ENCODE measurements at places on chromosomes 1 and 21. TPM values are rescaled to one million over a fixed set of nuclear protein-coding genes. Genes with fewer than 3 reads are reported as not detected.

DNA sequence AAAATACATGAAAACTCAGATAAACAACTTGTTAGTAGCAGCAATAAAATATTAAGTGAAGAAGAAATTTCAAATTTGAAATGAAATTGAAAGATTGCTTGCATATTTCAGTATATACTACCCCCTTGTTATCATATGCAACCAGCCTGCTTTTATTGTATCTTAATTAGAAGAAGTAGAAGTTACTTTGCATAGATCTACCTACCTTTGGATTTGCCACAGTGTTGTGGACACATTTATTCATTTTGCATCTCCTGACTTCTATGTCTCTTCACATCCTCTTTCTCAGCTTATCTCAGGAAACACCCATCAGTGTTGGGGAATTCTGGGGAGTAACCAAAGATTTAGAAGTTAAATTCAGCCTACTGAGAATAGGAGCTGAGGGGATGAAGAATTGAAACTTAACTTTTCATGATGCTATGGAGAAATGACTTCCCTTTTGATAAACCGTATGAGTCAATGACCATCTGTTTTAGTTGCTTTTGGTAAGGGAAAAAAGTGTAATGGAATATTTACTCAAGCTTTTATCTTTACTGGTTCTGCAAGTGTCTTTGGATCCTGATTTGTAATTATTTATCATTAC, 96.9 kb downstream of the RGL1 start:
- H3K36me3 ChIP-seq = no peaks in the 10 kb centered on the region
- no peak overlapping the region for H3K27ac ChIP-seq
- peaks cover 7% of the 10 kb centered on the region for H3K27me3 ChIP-seq

GRCh38 chr21:33023574-33024200, 2.0 kb upstream of the OLIG2 start:
- peaks cover 46% of the 10 kb centered on the region for H3K4me1 ChIP-seq
- peaks cover 52% of the 10 kb centered on the region for H3K27me3 ChIP-seq
- H3K4me3 ChIP-seq = peak overlapping the region; percentile 22
- peak overlapping the region; percentile 18 for H3K27ac ChIP-seq
- DNase-seq = no peak
- H3K36me3 ChIP-seq = no peaks in the 10 kb centered on the region

Gene CD160
- total RNA-seq = 0.31 TPM

Gene OR10R2
- not detected for total RNA-seq

GRCh38 chr21:35843911-35844667, 216.2 kb downstream of the SETD4 start:
- DNase-seq = no peak
- no peak overlapping the region for H3K27ac ChIP-seq
- peaks cover 32% of the 10 kb centered on the region for H3K27me3 ChIP-seq
- H3K36me3 ChIP-seq = no peaks in the 10 kb centered on the region
- H3K4me1 ChIP-seq = no peaks in the 10 kb centered on the region
- no peak overlapping the region for H3K4me3 ChIP-seq

Gene CDK18
- 0.71 TPM for total RNA-seq

- peaks cover 7% of the 10 kb centered on the region for H3K36me3 ChIP-seq
- H3K27ac ChIP-seq = peak overlapping the region; percentile 66
- no peaks in the 10 kb centered on the region for H3K27me3 ChIP-seq
- H3K4me3 ChIP-seq = peak overlapping the region; percentile 13
Observed at GRCh38 chr21:46515109-46515508, 56.4 kb downstream of the DIP2A start.

DNA sequence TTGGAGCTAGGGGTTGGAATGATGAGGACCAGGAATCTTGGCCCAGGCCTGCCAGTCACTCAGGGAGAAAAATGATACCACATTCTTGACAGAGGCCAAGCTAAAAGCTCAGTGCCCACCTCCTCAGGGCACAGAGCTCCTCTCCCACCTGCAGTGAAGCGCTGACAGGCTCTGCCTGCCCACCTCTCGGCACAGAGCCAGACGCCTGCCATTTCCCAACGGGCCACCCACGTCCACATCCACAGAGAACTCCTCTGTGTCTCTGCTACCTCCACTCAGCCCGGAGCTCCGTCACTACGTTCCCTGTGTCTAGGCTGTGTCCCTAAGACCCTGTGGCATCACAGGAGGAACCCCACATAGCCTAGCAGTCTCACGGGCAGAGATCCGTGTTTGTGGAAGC, 60.8 kb downstream of the MRPL37 start:
- DNase-seq = no peak
- H3K27me3 ChIP-seq = no peaks in the 10 kb centered on the region
- peaks cover 66% of the 10 kb centered on the region for H3K4me1 ChIP-seq
- H3K36me3 ChIP-seq = no peaks in the 10 kb centered on the region
- no peak overlapping the region for H3K4me3 ChIP-seq

DNA sequence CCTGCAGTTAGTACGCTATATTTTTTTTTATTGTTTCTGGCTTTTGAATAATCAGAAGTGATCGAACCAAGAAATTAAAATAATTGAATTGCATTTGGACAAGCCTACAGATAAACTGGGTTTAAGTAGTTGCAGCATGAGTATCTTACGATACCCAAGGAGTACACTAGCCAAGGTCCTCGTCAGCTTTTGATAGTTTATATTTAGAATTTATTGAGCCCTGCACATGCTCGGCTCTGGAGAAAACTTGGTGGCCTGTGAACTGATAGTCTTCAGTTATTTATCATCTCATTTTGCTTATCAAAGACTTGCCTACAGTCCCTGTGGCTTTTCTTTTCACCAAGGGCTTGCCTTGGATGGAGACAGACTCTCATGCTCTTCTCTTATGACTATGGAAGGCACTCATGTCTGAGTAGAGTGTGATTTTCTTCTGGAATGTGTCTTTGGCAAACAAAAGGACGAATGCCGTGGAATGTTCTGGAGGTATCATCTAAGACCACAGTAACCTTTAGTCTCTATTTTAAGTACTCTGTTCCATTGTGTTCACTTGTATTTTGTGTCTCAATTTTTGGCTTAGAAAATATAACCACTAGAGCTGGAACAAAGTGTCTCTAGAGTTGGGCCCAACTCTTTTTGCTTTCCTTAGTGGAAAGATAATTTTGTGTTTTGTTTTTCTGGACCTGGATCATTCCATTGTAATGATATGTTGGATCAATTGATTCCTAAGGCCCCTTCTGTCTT, 35.9 kb downstream of the BCL9 start:
- no peak overlapping the region for H3K4me3 ChIP-seq
- no peak for DNase-seq
- H3K27ac ChIP-seq = no peak overlapping the region
- peaks cover 16% of the 10 kb centered on the region for H3K4me1 ChIP-seq
- H3K36me3 ChIP-seq = no peaks in the 10 kb centered on the region

DNA sequence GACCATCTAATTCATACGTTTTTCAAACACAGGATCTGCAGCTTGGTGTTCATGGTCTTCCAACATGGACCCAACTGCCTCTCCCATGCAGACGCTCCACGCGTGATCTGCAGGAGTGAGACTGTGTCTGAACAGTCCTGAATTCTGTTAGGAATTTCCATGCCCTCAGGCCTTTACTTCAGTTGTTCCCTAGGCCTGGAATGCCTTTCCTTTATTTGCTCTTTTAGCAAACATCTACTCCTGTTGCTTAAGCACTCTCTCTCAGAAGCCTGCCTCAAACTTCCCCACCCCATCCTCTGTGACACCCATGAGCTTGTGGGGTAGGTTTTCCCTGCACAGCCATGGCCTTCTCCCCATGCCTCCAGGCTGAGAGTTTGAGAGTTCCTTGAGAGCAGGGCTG, 73.7 kb downstream of the DMRTB1 start:
- peaks cover 15% of the 10 kb centered on the region for H3K27me3 ChIP-seq
- H3K4me1 ChIP-seq = no peaks in the 10 kb centered on the region
- no peak overlapping the region for H3K4me3 ChIP-seq

- H3K27ac ChIP-seq = peak overlapping the region; percentile 98
- peak overlapping the region; percentile 77 for H3K4me3 ChIP-seq
- DNase-seq = no peak
- H3K4me1 ChIP-seq = peaks cover 59% of the 10 kb centered on the region
Observed at GRCh38 chr1:116538544-116538943, 32.3 kb downstream of the CD58 start.

- H3K36me3 ChIP-seq = peaks cover 15% of the 10 kb centered on the region
- H3K4me1 ChIP-seq = peaks cover 31% of the 10 kb centered on the region
- DNase-seq = no peak
- peak overlapping the region; percentile 64 for H3K27ac ChIP-seq
- no peaks in the 10 kb centered on the region for H3K27me3 ChIP-seq
Observed at GRCh38 chr1:160569806-160570205, 9.5 kb downstream of the CD84 start.

Gene SLAMF9
- total RNA-seq = not detected

- peaks cover 30% of the 10 kb centered on the region for H3K27me3 ChIP-seq
- no peak overlapping the region for H3K4me3 ChIP-seq
- DNase-seq = no peak
- H3K36me3 ChIP-seq = no peaks in the 10 kb centered on the region
Observed at GRCh38 chr1:25679171-25679570, 62.6 kb downstream of the MAN1C1 start.

- DNase-seq = no peak
- no peaks in the 10 kb centered on the region for H3K36me3 ChIP-seq
- peaks cover 4% of the 10 kb centered on the region for H3K4me1 ChIP-seq
- peaks cover 3% of the 10 kb centered on the region for H3K27me3 ChIP-seq
- H3K27ac ChIP-seq = peak overlapping the region; percentile 54
Observed at GRCh38 chr1:31154000-31154631, 85.6 kb downstream of the NKAIN1 start.

Gene VWA5B1
- not detected for total RNA-seq

DNA sequence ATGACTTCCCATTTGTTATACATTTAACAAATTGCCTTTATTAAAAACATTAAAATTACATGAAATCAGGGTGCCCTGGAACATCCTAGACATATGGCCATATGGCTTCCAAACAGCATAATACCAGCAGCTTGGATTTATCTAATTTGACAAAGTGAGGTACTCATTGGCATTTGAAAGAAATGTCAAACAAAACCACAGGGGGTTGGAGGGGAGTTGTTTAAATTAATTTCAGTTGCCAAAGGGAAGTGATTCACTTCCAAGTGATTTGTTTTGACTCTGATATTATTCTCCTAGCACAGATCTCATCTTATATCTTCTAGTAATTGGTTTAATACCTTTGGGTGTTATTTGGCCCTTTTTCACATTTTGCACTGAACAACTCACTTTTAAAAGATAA, 24.5 kb upstream of the POU2F1 start:
- no peak overlapping the region for H3K4me3 ChIP-seq
- no peaks in the 10 kb centered on the region for H3K36me3 ChIP-seq
- no peak for DNase-seq
- H3K4me1 ChIP-seq = peaks cover 2% of the 10 kb centered on the region
- H3K27ac ChIP-seq = no peak overlapping the region

- DNase-seq = no peak
- peak overlapping the region; percentile 57 for H3K27ac ChIP-seq
- H3K36me3 ChIP-seq = peaks cover 13% of the 10 kb centered on the region
- peaks cover 8% of the 10 kb centered on the region for H3K27me3 ChIP-seq
- peak overlapping the region; percentile 78 for H3K4me3 ChIP-seq
Observed at GRCh38 chr21:42190486-42190863, 28.5 kb upstream of the ABCG1 start.

Gene MYOG
- total RNA-seq = not detected

DNA sequence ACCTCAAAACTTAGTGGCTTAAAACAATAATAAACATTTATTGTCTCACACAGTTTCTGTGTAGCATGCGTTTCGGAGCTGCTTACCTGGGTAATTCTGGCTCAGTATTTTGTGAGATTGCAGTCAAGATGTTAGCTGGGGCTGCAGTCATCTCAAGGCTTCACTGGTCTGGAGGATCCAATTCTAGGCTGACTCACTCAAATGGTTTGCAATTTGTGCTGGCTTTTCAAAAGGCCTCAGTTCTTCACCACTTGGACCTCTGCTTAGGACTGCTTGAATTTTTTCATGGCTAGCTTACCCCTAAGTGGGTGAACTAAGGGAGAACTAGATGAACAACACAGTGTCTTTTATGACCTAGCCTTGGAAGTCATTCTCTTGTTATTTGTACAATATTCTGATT, 21.0 kb downstream of the XPR1 start:
- no peaks in the 10 kb centered on the region for H3K27me3 ChIP-seq
- no peak overlapping the region for H3K27ac ChIP-seq
- no peak overlapping the region for H3K4me3 ChIP-seq
- peaks cover 16% of the 10 kb centered on the region for H3K4me1 ChIP-seq
- DNase-seq = no peak

Gene PDZK1
- total RNA-seq = 0.98 TPM

GRCh38 chr1:231847612-231848397, 221.2 kb downstream of the DISC1 start:
- H3K27ac ChIP-seq = no peak overlapping the region
- no peaks in the 10 kb centered on the region for H3K27me3 ChIP-seq
- DNase-seq = no peak
- no peaks in the 10 kb centered on the region for H3K36me3 ChIP-seq
- H3K4me1 ChIP-seq = peaks cover 12% of the 10 kb centered on the region
- H3K4me3 ChIP-seq = no peak overlapping the region

DNA sequence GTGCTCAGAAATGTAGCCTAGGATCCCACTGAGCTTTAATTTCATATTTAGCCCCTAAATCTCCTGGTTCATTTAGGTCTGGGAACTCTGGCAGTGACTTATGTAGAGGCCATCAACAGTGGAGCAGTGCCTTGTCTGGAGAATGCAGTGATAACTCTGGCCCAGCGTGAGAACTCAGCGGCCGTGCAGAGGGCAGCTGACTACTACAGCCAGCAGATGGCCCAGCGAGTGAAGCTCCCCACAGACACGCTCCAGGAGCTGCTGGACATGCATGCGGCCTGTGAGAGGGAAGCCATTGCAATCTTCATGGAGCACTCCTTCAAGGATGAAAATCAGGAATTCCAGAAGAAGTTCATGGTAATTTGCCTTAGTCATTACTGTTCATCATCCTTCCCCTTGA, 17.8 kb downstream of the GBP6 start:
- H3K27me3 ChIP-seq = no peaks in the 10 kb centered on the region
- no peak overlapping the region for H3K27ac ChIP-seq
- peaks cover 6% of the 10 kb centered on the region for H3K4me1 ChIP-seq
- no peak for DNase-seq

Measured in natural killer cell treated with Interleukin-12 subunit alpha and Interleukin-12 subunit beta and Interleukin-15 and Interleukin-18, amount 100 ng/mL, for 72 hours (primary cell).